ENCODE measurements at places on chromosomes 5 and 9. TPM values are rescaled to one million over a fixed set of nuclear protein-coding genes. Genes with fewer than 3 reads are reported as not detected.

CAMK4 gene
- total RNA-seq: 0.72 TPM

WDR38 gene
- total RNA-seq: not detected

OSMR gene
- total RNA-seq: 189 TPM

SAPCD2 gene
- total RNA-seq: 0.88 TPM

POU5F2 gene
- 1.8 TPM for total RNA-seq

RFESD gene
- total RNA-seq: 4.3 TPM

HINT1 gene
- 134 TPM for total RNA-seq

MCCC2 gene
- total RNA-seq: 28.2 TPM

ALDH1A1 gene
- 0.36 TPM for total RNA-seq

Measured in osteoblast (primary cell).